AG10803 (cell line): ENCODE measurements at places on chromosomes 11 and 22.

- DNase-seq: no peak
Observed at GRCh38 chr22:21939461-21939913, 13.2 kb downstream of the PPM1F start.

GRCh38 chr11:35083431-35084238 lies 55.3 kb upstream of the CD44 start:
- peak; percentile 100 for DNase-seq

DNA sequence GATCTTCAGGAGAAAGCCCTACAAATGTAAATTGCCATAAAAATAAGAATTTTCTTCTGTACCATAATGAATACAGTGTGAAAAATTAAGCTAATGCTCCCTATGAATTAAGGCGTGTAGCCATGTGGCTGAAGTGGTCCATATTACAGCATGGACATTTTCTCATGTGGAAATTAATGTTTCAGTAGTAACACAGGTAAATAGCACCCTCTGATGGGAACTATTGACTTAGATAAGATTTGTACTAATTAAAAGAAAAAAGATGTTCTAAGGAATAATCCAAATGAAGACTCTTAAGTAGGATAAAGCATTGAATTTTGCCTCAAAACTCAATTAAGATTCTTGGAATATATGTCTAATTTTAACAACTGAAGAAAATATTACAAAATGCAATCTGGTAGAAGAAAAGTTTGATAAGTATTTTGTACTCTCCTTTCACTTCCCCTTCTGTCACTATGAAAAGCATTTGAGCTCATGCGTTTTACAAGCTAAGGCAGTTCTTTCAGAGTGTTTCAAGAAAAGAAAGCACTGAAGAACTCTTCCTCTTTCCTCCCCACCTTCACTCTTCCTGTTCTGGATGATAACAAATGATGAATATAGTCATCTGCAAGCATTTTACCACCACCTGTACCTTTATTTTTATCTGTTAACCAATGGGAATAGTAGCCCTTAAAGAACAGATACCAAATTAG lies 9.9 kb upstream of the OR8D2 start:
- peak; percentile 10 for DNase-seq

DNA sequence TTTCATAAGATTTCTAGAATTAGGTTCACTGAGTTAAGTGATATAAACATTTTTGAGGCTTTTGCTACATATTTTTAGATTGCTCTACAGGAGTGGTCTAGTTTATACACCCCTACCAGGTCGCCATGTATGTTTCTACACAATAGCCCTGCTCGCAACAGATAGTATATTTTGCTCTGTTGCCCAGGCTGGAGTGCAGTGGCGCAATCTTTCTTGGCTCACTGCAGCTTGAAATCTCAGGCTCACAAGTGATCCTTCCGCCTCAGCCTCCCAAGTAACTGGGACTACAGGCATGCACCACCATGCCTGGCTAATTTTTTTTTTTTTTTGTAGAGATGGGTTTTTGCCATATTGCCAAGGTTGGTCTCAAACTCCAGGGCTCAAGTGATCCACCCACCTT lies 10.4 kb downstream of the ZNRF3 start:
- DNase-seq: no peak

DNA sequence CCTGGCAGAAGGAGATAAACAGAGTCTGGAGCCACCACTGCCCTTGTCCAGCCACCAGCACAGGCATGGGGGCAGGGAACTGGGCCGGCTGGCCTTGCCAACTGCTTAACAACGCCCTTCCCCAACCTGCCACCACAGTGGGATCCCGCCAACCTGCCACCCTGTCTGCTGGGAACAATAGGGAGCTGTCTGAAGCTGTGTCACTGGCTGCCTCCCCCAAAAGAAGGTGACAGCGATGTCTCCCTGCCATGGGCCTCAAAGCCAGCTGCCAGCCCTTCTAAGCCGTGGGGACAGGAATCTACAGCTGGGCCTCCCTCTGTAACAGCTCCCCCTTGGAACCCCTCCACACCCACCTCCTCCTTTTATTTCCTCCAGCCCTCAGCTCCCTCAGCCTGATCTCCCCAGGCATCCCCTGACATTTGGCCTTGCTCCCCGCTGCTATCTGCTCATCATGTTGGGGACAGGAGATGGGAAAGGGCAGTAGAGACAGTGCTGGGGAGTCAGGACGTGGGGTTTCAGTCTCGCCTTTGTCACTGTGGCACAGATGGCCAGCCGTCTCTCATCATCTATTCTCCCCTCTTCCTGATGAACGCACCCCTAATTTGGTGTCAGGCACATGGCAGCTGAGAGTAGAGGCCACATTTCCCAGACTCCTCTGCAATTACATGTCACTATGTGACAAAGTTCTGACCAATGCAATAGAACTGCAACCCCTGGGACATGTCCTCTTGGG lies 51.3 kb upstream of the PRDM11 start:
- DNase-seq: no peak

DNA sequence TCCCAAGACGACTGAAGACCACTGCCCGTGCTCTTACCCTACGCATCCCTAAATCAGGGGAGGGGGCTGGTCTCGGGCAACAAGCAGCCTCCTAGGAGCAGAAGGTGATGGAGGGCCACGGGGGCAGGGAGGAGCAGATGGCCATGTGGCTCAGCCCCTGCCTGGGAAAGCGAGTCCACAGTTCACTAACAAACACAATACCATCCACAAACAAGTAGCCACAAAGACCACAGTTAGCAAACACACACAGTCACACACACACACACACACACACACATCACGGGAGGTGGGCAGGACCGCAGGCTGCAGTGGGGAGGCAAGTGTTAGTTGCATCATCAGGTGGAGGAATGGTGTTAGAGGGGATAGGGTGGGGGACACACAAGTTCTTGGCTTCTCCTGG lies 13.2 kb upstream of the FXYD2 start:
- no peak for DNase-seq

- DNase-seq: no peak
Observed at GRCh38 chr11:35978183-35978582, 34.3 kb downstream of the LDLRAD3 start.

- DNase-seq: no peak
Observed at GRCh38 chr11:74153224-74153623, 17.6 kb downstream of the C2CD3 start.
